ENCODE measurements at places on chromosomes 6 and 20.

GRCh38 chr6:122839472-122839871 lies 50.4 kb downstream of the SMPDL3A start:
- no peak for DNase-seq

DNA sequence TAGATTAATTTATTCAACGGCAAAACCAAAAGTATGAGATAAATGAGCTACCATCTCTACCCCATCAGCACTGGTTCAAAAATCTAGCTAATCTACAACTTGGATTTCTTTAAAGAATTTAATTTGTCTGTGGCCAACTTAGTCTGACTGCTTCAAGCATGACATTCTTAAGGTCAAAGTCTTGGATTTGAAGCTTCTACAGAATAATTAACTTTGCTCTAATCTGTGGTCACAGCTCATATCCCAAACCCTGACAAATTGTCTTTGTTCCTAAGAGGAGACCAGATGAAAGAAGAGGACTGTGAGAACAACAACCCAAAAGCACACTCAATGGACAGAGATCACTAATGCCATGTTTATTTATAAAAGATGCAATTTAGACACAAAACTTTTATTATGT lies 166.9 kb upstream of the EPHA7 start:
- DNase-seq, result no peak

GRCh38 chr6:90464507-90464906 lies 122.4 kb downstream of the MAP3K7 start:
- DNase-seq, result no peak

- no peak for DNase-seq
Observed at GRCh38 chr6:70113171-70113570, 189.7 kb downstream of the COL9A1 start.

- no peak for DNase-seq
Observed at GRCh38 chr6:129871221-129871620, 10.1 kb upstream of the TMEM244 start.

Data from RCC 7860 (cell line).